ENCODE measurements at places on chromosomes 1 and 21.

- DNase-seq: peak; percentile 49
Measured at GRCh38 chr1:203796236-203796605, 798 bp downstream of the ZBED6 start.

DNA sequence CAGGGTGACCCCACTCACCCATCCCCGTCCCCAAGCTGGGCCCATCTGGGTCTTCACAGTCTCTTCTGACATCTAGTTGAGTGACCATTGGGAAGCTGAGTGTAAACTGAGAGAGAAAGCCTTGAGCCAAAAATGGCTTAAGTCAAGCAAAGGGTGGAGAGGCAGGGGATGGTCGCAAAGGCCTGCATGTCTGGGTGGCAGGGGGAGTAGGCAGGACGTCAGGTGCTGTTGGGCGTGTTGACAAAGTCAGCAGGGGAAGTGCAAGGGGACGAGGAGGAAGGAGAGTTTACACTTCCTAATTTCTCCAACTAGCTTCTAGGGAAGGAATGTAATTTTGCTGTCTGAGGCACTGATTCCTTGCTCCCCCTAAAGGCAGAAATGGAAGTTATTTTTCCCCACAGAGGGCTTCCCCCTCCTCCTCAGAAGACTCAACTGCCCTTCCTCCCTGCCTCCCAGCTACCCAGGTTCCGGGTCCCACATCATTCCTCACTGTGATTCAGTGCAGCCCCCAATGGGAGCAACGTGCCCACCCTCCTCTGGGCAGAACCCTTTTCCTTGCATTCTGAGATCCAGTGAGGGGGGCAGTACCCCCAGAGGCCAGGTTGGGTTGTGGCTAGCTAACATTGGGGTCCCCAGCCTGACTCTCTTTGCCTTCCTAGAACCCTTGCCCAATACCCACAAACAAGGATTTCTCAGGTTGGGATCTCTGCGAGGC is 1.2 kb upstream of the ADORA1 start:
- peak; percentile 49 for DNase-seq

GRCh38 chr1:201988601-201989000 is 6.2 kb downstream of the RNPEP start:
- no peak for DNase-seq

DNA sequence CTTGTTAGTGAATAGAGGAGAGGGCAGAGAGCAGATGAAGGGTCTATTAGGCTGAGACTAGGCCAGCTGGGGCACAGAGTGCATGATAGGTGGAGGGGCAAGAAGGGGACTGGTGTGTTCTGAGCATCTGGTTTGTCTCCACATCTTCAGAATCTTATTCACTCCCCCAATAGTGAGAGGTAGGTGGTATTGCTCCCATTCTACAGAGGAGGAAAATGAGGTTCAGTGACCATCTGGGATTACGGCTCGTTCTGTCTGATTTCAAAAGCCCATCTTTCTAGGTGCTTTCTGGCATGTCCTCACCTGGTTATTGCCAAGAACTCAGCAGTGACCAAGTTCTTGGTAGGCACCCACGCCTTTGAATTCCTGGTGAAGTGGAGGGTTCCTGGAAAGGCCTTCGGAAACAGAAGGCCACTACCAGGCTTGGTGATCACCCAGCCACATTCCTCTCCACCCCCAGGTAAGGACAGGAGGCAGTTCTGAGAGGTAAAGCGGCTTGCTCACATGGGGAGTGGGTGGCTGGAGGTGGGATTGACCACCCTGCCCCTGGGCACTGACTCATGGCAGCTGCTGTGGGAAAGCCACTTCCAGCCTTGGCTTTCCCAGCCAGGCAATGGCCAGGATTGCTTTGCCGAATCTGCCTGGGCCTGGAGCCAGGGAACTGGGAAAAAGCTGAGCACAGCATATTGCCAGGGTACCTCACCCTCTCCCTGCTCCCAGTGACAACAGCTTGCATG is 18.8 kb upstream of the CITED4 start:
- DNase-seq: no peak

DNA sequence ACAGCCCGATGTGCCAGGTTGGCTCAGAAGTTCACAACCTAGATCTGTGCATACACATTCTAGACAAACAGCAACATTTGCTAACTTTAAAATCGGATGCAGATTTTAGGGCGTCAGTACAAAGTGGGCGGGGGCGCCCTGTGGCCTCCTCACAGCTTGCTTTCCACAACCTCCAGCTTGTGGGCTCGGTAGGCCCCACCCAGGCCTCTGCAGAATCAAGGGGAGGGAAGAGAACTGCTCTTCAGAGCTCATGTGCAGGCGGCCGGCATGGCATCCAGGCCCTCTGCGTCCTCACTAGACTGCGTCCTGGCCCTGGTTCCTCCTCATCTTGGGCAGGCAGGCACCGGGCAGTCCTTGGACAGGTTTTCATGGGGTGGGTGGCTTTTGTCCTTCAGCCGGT is 59.3 kb downstream of the AJAP1 start:
- DNase-seq: no peak

DNA sequence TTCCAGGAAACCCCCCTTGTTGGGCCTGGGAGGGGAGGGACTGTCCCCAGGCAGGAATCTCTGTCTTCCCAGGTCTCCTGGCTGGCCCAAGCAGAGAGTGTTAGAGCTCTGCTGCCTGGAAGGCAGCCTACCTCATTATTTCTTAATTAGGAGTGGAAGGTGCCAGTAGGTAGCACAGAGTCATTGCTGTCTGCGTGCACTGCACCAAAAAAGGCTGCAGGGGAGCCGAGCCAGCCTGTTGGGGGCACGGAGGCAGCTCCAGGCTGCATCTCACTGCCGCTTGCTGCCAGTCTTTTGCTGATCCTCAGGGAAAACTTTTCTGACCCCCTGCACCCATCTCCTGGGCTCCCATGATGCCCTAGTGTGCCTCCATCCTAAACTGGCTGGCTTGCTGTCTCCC is 58.1 kb downstream of the LRRN2 start:
- DNase-seq: no peak

- no peak for DNase-seq
Measured at GRCh38 chr1:64631346-64632034, 113.4 kb upstream of the RAVER2 start.

All from RKO (cell line).